Keratinocyte (primary cell): ENCODE measurements at places on chromosomes 5 and 9.

GRCh38 chr5:174231956-174232487 is 186.5 kb downstream of the NSG2 start:
- no peak for DNase-seq

- DNase-seq, result no peak
Observed at GRCh38 chr9:92158097-92158601, 42.9 kb upstream of the SPTLC1 start.

- no peak for DNase-seq
Observed at GRCh38 chr9:124623966-124624734, 117.0 kb upstream of the NR5A1 start.

GRCh38 chr5:87030699-87031098 is 237.0 kb upstream of the RASA1 start:
- no peak for DNase-seq

- no peak for DNase-seq
Observed at GRCh38 chr5:159286420-159287035, 23.4 kb downstream of the UBLCP1 start.

DNA sequence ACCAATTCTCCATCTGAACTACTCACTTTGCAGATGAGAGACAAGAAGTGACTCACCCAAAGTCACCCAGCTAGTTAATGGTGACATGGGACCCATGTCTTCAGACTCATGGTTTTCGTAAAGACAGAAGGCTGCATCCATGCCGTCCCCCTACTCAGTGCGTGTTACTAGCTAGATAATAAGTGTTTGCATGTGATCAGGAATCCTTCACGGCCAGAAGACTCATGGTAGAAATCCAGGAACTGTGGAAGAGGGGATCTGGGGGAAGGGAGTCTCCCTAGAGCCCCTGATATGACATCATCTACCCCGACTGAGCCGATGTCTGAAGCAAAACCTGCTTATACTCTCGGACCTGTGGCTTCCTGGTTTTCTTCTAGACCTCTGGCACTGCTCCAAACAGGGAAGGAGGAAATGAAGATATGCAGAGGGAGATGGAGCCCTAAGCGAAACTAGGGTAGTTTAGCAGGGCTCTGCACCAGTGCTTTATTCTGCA is 3.3 kb downstream of the RNF183 start:
- DNase-seq, result no peak

- DNase-seq, result peak; percentile 96
Observed at GRCh38 chr9:114278881-114279570, 43.9 kb upstream of the ORM1 start.

- no peak for DNase-seq
Observed at GRCh38 chr5:123945548-123945947, 433.6 kb downstream of the CSNK1G3 start.

GRCh38 chr5:15550502-15551112 is 50.6 kb downstream of the FBXL7 start:
- no peak for DNase-seq

GRCh38 chr9:19163631-19164030 is 36.3 kb upstream of the PLIN2 start:
- DNase-seq, result no peak

GRCh38 chr5:43889233-43889632 is 286.3 kb downstream of the NNT start:
- DNase-seq, result no peak

DNA sequence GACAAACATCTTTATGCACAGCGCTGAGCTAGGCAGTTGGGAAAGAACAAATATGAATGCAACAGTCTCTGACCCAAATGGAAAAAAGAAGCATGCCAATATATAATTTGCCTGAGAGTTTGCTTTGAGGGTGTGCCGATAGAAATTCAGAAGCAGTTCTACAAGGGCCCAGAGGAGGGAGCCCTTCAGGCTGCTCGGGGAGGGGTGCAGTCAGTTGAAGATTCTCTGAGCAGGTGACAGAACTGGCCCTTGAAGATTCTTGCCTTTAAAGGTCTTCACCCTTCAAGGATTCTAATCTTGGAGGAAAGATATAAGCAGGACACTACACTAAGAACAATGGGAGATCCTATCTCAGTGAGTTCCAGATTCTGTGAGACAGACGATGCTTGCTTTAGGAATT is 3.7 kb upstream of the PAPPA start:
- DNase-seq, result no peak

DNA sequence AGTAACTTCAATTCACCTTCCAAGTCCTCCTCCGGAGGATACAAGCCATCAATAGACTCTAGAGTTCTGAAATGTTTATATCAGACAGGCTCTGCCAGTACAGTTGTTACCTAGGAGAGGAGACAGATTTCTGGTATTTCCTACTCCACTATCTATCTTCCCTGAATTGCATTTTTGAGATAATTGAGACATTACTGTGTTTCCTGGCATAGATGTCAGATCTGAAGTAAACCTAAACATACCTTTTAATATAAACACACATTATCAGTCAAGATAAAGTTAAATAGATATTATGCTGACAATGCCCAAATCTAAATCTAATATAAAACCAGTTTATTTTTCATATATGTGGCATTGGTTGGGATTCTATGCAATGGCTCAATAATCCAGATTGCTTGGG is 8.2 kb upstream of the TYRP1 start:
- no peak for DNase-seq

- DNase-seq, result no peak
Observed at GRCh38 chr5:128470663-128471062, 67.4 kb downstream of the FBN2 start.

DNA sequence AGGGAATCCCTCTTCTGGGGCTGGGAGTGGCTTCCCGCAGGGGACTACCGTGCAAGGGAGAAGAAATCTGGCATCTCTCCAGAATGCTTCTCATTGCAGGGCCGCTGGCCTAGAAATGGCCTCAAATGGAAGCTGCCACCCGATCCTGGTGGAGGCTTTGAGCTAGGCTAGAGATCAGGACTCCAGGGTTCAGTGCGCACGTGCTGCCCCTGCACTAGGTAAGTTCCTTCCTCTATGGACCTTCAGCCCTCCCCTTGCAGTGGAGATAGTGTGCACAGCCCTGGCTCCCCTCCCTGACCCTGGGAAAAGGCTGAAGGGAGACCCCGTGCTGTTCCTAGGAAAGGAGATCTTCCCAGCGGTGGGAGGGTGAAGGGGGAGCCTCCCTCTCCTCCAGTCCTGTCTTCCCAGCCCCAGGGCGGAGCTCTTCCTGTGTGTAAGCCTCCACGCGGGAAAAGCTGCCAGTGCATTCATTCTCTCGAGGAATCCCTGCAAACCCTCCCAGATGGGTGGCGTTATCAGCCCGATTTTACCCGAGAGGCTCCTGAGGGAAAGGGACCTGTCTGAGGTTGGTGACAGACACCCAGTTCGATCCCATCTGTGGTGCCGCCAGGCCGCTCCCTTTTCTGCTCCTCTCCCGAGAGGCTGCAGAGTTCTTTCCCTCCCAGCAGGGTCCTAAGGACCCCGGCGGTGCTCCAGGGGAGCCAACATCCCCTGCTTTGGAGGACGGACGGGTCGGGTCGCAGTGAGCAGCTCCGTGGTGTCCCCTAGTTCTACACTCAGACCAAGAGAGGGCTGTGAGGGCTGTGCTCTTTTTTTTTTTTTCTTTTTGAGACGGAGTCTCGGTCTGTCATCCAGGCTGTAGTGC is 1.4 kb upstream of the CERCAM start:
- no peak for DNase-seq

- no peak for DNase-seq
Observed at GRCh38 chr9:110175275-110175968, 32.5 kb downstream of the C9orf152 start.

GRCh38 chr9:21656776-21657674 is 145.4 kb upstream of the MTAP start:
- DNase-seq, result no peak

DNA sequence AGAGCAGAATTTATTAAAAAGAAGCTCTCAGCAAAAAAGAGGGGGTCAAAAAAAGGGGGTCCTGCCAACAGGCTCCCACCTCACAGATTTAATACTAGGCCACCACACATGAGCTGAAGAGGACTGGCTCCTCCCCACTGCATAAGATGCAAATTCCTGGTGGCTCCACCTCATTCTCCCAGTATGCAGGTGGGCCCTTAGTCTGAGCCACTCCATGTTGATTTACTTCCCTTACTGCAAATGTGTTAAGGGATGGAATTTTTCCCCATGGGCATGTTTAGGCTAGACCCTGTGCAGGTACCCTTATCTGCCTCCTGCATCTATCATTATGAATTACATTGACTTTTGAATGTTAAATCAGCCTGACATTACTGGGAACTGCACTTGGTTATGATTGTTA is 82.9 kb downstream of the ISOC1 start:
- DNase-seq, result no peak

DNA sequence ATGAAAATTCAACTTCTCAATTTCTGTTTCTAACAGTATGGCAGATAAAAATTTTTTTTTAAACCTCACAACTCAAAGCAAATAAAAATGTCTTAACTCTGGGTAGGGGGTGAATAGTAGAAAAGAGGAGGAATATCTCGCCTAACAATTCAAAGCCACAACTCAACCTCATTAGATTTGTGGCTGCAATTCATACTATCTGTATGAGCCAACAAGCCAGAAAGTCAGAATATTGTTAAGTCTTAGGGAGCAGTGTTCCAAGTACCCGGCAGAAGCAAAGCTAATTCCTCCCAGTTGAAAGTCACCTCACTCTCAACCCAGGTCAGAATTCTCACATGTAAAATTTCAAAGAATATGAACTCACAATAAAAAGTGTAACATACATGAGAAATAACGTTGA is 15.0 kb downstream of the PJA2 start:
- DNase-seq, result no peak

DNA sequence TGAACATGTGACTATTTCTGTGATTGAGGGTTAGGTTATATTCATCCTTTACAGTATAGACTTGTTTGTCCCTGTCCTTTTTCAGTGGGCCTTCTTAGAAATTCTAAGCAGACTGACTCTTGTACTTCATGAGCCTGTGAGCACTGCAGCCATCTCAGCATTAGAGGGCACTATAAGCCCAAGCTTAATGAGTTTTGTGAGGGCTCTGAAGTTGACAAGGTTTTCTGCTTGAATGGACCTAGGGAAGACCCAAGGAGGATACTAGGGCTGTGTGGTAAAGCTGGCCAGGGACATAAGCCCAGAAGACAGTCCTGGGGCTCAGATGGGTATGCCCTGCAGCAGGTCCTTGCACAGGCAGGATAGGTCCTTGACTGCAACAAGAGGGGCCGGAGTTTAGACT is 126.5 kb downstream of the MRPS30 start:
- DNase-seq, result no peak

DNA sequence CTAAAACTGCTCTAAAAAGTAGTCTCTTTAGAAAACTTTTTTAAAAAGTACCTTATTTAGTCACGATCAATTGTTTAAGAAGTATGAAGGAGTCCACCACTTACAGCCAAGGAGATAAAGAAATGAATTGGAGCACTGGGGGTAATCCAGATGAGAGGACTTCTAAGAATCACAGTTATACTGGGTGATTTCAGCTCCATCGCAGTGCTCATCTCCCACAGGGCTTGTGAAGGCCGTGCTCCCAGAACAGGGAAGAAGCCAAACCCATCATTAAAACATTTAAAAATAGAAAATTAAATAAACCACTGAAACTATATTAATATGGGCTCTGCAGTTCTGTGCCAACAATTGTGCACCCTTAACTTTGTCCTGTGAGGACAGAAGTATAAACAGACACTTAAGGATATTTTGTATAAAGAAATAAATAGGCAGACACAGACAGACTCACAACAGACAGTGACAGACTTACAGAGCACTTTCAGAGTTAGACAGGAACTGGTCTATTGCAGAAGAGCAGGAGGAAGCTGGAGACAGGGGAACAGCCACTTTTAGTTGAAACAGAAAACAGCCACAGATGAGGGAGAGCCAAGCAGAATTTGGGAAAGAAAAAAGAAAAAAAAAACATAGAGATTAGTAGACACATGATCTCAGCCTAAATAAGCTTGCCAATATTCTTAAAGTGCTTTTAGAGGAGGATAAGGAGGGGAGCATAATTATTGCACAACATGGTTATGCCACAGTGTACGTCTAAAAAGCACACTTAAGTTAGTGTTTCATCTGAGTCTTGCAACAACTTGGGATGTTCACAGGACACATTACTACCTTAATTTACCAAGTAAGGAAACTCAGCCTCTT is 81.8 kb downstream of the FBXO38 start:
- DNase-seq, result no peak

GRCh38 chr9:99118782-99119466 is 14.0 kb downstream of the TGFBR1 start:
- no peak for DNase-seq

DNA sequence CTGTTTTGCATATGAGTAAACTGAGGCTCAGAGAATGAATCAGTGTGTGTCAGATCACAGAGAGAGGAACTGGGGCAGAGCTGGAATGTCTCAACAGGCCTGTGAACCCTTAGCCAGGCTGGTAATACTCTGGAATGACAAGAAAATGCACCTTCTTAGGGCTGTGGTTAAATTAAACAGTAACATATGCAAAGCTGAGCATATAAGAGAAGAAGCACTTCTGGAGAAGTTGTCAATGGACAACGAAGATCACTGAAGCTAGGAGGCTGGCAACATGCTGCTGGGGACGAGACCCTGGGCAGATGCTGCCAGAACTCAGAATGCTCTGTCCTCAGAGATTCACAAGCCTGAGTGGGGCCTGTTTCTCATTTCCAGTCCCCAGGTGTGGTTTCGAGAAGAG is 64.6 kb upstream of the EPB41L4B start:
- DNase-seq, result no peak

DNA sequence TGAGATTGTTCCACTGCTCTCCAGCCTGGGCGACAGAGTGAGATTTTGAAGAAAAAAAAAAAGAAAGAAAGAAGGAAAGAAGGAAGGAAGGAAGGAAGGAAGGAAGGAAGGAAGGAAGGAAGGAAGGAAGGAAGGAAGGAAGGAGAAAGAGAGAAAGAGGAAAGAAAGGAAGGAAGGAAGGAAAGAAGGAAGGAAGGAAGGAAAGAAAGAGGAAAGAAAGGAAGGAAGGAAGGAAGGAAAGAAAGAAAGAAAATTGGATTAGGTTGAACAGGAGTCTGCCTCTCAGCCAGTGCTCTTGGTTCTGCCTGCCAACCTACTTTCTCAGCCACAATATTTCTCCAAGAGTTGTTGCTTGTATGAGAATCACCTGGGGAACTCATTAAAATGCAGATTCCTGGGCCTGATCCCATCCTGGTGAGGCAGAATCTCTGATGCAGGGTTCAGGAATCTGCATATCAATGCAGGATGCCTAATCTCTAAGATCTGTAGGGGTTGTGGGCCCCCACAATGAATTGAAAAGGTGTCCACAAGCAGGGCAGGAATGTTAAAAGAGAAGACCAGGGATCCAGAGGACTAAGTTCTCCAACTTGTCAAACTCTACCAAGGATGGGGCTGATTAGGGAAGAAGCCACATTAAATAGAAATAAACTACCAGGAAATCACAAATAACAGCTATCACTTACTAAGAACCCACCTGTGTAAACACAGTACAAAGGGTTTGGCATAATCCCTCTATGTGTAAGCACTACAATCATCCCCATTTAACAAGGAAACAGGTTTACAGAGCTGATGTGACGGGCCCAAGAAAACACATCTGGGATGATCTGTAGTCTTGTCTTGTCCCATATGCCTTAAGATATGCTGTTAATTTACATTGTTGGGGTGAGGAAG is 23.4 kb upstream of the GALNT10 start:
- no peak for DNase-seq

- DNase-seq, result no peak
Observed at GRCh38 chr9:122315534-122315933, 50.9 kb downstream of the MRRF start.
